ENCODE measurements at places on chromosomes 5 and 9.

DNA sequence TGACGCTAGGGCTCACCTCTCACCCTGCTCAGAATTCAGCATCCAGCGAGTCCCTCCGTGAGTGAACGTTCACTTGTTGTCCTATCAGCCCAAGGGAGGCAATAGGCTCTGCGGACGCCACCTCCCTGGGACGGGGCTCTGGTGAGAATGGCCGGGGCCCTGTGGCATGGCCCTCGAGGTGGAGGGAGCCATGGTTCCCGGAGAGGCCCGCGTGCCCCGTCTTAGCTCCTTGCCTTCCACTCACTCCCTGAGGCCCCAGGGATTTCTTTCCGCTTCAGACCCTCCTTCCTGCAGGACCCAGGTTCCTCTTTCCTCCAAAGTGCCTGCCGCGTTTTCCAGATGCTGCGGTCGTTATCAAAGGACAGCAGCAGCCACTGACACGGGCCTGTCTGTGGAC is 21.5 kb downstream of the EXOC3 start:
- DNase-seq, result no peak

GRCh38 chr9:124771867-124772679 is 962 bp upstream of the NR6A1 start:
- DNase-seq, result no peak

DNA sequence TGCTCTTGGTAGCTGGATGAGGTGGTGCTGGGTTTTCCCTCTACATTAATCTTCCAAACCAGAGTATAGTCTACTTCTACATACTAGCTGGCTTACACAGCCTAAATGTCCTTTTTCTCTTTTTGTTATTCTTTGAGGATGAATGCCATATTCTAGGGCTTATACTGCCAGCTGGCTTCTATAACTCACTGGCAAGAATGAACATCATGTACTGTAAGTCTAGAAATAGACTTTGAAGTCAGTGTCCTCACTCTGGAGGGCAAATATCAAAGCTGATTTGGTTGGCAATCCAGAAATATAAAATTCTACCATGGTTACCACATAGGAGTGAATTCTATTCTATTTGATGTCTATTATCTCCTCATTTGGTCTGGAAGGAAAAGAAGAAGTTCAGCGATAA is 251.7 kb upstream of the TYRP1 start:
- no peak for DNase-seq

- no peak for DNase-seq
Observed at GRCh38 chr5:65530904-65531303, 32.1 kb downstream of the CENPK start.

DNA sequence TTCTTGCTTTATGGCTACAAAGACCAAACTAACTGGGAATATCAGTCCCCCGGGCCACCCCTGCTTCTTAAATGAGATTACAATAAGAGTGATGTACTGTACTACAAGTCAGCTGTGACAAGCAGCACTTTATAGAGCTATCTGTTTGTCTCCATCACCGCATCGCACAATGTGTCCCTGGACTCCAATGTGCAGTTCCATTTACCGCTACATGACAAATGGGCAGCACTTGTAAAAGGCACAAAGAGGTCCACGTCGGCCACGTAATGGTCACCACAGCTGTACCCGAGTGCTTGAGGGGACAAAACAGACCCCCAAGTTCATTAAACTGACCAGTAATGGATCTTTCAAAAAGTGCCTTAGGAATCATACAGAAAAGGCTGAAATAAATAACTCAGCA is 54.1 kb downstream of the PSMB7 start:
- DNase-seq, result no peak

DNA sequence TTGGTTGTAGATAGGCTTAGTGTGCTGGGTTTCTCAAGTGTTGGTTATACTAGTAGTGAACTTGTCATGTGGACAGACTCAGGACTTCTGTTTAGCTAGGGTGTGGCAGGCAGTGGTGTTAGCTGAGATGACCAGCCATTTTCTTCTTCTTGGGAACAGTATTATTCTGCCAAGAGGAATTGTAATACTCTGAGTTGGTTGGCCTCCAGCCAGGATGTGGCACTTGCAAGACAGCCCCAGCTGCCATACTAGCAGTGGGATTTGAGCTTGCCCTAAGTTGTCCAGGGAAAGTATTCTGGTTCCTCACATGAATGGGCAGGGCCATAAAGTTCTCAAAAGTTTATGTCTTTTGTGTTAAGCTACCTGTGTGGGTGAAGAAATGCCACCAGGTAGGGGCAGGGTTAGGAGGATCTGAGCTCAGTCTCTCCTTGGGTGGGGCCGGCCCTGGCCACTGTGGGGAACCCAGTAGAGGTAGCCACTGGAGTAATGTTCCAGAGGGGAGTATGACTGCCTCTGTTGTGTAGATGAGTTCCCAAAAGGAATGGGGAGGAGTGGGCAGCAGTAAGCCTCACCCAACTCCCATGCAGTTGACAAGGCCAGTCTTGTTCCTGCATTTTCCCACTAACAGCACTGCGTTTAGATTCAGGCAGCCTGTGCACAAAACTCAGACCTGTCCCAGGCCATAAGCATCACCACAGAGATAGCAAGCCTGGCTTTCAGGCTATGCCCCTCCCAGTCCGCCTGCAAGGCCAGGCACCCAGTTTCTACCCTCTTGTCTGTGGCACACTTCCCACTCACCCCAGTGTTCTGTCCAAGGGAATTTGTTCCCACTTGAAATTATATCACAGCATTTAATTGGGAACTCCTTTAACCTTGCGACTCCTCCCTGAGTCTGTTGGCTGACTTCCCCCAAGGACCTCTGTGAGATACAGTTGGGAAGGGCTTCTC is 250.7 kb downstream of the ANXA1 start:
- no peak for DNase-seq

GRCh38 chr5:103245761-103246160 is 12.8 kb upstream of the MACIR start:
- no peak for DNase-seq

GRCh38 chr5:88657906-88658775 is 224.8 kb downstream of the MEF2C start:
- no peak for DNase-seq

GRCh38 chr5:151295138-151295537 is 8.4 kb downstream of the SLC36A3 start:
- DNase-seq, result no peak

DNA sequence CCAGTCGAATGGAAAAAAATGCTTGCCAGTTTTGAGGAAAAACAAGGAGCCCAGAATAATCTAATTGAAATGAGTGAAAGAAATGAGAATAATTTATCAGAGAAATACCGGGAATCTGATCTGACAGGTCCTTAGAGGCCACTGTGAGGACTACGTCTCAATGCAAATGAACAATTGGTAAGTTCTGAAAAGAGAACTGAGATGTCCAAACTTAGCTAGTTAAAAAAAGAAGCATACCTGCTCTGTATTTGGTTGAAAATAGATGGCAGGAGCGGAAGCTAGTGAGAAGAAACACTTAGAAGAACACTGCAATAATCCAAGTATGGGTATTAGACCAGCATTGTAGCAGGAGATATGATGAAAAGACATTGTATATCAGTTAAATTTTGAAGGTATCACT is 161.2 kb downstream of the CDH9 start:
- no peak for DNase-seq

GRCh38 chr5:176744584-176744965 is 65.8 kb upstream of the UNC5A start:
- DNase-seq, result no peak

DNA sequence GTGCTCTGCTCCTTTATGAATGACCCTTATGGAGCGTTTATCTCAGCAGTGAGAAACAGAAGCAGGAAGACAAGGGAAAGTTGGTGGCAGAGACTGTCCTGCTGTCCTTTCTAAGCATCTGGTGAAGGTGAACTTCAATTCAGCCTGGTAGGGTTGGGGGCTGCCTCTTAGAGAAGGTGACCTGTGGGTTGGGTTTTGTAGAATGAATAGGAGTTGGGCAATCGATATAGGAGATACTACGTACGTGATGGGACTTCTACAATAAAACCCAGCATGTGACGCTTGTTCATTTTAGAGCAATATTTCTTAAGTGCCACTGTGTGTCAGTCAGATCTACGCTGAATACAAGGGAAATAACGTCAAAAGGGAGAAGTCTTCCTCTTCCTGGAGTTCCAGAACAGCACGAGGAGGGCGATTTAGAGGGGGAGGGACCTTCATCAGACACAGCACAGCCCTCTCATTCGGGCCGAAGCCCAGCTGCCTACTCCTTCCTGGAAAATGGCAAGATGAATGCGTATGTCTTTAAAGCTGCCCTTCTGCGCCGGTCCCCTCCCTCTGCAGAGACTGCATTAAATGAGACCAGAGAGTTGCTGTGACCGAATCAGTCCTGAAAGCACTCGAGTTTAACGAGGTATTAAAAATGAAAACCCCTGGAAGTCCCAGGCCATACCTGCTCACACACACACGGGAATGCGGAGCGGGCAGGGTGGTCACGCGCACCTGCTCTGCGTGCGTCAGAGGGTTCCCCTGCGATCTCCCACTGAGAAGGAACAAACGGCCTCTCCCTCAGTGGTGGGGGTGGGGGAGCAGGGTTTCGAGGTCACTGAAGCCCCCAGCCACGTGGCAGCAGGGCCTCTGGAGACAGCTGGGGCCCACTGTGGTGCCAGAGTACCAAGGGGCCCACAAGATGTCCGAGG is 85.3 kb upstream of the SARDH start:
- DNase-seq, result no peak

GRCh38 chr9:136709454-136710109 is 2.8 kb upstream of the DIPK1B start:
- DNase-seq, result no peak

DNA sequence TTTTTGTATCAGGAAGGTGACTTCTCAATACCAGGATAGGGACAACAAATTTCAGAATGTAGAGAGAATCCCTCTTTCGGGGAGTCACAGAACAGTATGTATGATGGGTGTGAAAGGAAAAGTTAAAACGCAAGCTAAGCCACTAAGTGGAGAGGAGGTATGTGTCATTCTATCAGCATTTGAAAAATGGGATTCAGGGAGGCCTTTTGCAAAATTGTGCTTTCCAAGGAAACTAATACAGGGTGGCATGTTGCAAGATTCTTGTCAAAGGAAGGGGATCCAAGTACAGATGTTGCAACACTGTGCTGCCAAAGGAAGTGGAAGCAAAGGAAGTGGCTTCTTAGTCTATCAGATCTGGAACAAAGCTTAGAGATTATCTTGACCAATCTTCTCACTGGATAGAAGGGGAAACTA is 12.6 kb upstream of the TNIP1 start:
- no peak for DNase-seq

DNA sequence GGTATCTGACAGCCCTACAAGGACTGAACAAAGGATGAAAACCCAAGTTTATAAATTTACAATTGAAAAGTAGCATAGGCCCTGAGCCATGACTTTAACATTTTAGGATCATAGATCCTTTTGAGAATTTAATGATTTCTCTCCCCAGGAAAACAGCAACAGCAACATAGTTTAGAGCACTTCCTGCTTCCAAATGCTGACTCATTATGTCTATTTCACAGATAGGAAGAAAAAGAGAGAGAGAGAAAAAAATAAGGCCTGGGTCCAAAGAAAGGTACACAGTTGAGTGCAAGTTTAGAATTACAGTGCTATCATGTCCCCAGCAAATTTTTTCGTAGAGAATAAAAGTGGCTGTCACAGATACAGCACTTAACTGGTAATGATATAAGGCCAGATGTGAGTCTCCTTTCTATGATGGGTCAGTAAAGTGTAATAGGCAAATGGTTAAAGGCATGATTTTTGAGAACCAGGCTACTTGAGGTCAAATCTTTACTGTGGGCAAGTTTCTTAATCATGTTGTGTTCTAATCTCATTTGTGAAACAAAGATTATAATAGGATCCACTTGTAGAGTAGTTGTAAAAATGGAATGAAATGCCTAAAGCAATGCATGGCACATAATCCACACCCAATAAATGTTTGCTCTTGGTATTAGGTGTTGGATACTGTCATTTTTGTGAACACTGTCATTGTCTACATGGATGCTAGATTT is 12.3 kb upstream of the PPP2R2B start:
- DNase-seq, result no peak

DNA sequence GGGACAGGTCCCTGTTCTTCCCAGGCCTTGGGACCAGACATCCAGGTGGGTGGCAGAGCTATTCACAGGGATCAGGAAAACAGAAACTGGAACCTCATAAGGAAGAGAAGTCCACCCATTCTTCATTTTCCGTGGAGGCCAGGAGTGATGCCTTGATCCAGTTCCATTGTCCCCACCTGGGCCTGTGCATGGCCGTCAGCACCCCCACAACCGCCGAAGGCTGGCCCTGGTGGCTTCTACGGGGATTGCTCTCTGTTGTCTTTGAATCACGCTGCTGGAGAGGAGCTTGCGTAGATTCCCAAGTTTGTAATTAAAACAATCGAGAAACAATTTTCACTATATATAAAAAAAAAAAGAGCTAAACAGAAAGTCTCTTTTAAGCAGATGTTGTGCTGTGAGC is 134.4 kb downstream of the MVB12B start:
- DNase-seq, result no peak

DNA sequence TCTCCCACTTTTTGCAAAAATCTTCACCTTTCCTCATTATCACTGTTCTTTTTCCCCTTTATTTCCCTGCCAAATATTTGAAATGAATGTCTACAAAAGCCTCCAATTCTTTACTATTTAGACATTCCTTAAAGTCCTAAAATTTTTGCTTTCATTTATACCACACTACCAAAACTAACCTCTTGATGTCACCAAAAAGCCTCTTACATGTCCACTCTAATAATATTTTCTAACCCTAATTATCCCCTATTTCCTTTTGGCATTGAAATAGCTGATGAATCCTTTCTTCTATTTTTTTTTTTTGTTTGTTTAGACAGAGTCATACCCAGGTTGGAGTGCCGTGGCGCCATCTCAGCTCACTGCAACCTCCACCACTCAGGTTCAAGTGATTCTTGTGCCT is 32.3 kb upstream of the NRG2 start:
- no peak for DNase-seq

DNA sequence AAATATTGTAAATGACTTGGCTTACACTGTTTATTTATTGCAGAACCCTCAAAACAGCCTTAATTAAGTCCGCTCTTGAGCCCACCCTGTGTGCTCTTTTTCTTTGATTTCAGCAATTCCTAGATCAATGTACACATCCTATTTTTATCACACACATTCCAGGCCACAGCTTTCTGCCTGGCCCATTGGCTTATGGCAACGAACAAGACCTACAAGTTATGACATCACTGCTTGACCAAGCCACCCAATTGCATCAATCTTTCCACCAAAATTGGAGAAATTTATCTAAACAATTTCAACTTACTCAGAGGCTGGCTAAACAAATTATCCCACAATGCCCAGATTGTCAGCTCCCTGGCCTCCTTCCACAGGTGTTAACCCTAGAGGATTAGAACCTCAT is 158.4 kb downstream of the CPLANE1 start:
- no peak for DNase-seq

DNA sequence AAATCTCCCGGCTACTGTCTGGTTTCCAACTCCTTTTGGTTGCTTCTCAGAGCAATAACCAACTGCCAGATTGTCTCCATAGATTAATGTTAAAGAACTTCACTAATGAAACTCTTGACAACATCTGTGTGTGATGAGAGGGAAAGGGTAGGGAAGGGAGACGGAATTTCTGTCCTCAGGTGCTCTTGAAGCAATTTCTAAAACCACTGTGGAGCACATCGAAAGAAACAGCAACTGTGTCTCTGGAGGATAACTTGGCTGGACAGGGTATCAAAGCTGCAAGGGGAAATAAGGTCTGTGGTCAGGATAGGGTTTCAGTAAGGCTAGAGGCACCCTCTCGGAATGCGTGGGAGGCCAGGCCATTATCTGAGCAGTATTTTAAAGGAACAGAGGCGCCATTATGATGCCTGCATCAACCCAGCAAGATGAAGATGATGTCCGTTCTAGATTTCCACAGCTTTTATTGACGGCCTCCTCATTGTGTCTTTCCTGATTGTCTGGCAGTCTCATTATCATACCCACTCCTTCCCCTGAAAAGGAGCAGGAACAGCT is 76.6 kb downstream of the RORB start:
- DNase-seq, result no peak

GRCh38 chr5:126454535-126454934 is 31.3 kb downstream of the GRAMD2B start:
- DNase-seq, result no peak

Data from stimulated activated CD4-positive, alpha-beta T cell treated with anti-CD3 and anti-CD28 coated beads, Interleukin-1b, Interleukin-23, amount 100 ng/mL, for 1 hour (primary cell).